ENCODE measurements at places on chromosomes 3 and 15. TPM values are rescaled to one million over a fixed set of nuclear protein-coding genes. Genes with fewer than 3 reads are reported as not detected.

Gene CFAP92
- 1.3 TPM for polyA plus RNA-seq

Gene SEMA6D
- 39.6 TPM for polyA plus RNA-seq

GRCh38 chr3:128277378-128278069 lies 124.2 kb downstream of the EEFSEC start:
- no peak for DNase-seq

- DNase-seq = peak; percentile 99
Observed at GRCh38 chr3:15601399-15602145, at the start of the genes BTD and HACL1. Gene BTD (plus strand): TSS chr3:15601745. CDS start chr3:15635440, 33,695 bp downstream. Gene HACL1 (minus strand): TSS chr3:15601569. CDS start chr3:15601463, 106 bp downstream.

DNA sequence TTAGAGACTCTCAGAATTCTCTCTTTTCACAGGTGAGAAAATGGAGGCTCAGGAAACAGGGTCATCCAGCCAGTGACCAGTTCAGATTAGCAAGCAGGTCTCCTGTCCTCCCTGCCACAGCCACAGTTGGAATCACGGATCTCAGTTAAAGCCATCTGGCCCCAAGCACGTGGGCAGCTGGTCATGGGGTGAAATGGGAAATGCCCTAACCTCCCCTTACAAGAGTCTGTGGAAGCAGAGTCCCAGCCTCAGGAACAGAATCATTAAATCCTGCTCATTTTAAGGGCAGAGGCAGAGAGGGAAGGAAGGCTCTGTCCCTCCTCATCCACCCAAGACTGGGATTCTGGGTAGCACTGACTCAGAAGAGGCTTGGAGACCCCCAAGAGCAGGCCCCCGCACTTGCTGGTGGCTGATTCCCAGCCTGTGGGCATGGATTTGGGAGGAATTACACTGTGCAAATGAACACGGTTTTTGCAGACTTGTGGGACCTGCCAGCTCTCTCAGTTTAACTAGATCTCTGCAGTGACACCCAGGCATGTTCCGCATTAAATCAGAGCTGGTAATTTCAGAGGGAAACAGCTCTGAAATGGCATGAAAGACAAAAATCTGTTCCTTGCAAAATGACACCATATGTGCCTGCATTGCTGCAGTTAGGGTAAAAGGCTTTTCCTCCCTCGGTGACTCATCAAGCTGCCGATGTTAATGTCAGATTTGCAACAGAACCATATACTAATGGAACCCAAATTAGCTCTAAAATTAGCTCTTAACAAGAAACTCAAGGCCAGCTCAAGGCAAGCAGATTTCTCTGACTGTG lies 89.0 kb downstream of the BDH1 start:
- no peak for DNase-seq

DNA sequence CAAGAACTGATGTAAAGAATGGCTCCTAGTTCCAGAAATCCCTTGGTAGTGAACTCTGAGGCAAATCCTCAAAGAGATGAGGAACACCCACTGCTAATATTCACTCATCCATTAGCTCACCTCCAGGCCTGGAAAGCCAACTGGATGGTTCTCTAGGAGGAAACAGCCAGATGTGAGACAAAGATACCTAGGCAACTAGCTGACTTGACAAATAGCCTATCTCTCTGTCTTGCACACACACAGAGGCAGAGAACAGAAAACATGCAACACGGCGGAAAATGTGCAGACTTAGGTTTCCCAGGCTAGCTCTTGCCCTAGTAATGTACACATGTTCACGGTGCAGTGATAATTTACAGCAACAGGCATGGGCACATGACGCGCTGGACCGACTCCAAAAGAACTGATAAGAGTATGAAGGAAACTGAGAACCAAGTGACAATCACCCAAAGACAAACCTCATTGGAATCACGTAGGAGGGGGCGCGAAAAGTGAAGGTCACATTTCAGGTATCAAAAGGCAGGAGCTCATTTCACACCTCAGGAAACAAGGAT lies 318.1 kb downstream of the FOXP1 start:
- no peak for DNase-seq

DNA sequence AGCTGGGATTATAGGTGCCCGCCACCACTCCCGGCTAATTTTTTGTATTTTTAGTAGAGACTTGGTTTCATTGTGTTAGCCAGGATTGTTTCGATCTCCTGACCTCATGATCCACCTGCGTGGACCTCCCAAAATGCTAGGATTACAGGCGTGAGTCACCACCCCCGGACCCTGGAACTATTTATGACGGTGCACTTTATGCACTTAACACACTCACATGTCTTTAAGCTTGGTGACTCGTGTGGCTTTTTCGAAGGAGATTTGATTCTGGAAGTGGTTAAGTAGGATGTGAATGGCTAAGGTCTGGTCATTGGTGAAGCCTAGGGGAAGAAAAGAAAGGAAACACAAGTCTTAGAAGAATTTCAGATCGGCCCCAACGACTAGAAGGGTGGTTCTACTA lies 20.3 kb downstream of the BBS4 start:
- DNase-seq = no peak

DNA sequence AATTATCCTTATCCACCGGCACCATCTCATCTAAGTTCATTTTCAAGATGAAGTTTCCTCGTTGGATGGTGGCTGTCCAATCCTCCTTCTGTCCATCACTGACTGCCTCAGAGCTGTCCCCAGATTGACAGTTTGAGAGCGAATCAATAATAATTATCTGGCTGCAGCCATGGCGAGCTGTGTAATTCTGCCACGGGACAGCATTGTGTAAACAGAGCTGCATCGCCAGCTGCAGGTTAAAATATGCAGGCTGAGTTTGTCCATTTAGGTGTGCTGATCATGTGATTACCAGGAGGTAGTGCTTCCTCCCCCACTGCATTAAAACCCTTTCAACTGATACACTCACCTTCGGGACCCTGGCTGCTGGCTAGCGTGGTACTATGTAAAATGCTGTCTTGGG lies 461.9 kb upstream of the ONECUT1 start:
- no peak for DNase-seq

DNA sequence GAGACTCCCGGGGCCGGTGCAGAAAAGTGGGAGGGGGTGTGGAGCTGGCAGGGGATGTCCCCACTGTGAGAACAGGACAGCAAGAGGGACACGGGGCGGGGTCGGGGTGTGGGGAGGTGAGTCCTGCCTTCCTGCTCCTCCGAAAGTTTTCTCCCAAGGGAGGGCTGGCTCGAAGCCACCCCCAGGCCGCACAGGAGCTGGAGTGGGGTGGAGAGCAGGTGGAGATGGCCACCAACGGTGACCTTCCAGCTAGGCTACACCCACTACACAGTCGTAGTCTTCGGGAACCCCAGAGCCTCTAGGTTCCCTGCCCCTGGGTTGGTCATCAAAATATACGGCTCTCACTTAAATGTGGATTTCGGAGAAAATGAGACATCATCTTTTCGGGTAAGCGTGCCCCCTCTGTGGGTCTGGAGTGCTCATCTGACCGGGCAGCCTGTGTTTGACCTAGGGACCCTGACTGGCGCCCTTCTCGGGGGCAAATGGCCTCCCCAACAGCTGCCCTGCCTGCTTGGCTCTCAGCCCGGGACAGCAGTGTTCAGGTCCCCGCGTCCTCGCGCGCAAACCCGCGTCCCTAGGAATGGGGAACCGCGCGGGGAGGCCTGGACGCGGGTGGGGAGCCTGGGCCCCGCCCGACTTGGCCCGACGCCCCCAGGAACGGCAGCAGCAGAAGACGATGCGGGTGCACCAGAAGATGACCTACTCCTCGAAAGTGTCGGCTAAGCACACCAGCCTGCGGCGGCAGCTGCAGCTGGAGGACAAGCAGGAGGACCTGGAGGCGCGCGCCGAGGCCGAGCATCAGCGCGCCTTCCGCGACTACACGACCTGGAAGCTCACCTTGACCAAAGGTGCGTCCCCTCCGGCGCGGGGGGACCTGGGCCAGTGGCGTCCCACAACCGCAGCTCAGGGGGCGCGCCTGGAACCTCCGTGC lies 21.2 kb downstream of the CFAP100 start:
- no peak for DNase-seq

DNA sequence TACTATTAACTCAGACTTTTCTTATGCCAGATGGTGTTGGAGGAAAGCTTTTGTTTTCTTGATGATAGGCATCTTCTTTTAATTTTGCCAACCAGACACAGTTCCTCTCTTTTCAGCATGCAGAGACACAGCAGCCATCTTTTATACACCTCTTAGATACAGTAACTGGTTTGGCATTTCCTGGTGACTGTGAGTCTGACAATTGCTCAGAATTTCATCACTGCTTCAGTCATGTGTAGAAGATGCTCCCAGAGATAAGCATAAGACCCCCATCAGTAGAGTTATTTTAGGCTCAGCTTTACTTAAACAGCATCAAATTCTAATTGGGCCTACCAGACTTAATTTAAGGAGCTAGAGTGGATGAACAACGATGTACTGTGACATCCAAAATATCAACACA lies 779.0 kb downstream of the SQOR start:
- DNase-seq = no peak

Measured in right renal pelvis (tissue), 4 donors.